Stimulated activated CD4-positive, alpha-beta T cell treated with anti-CD3 and anti-CD28 coated beads, Interleukin-15, amount 100 ng/mL, for 1 hour (primary cell): ENCODE measurements at places on chromosomes 11 and 22.

DNA sequence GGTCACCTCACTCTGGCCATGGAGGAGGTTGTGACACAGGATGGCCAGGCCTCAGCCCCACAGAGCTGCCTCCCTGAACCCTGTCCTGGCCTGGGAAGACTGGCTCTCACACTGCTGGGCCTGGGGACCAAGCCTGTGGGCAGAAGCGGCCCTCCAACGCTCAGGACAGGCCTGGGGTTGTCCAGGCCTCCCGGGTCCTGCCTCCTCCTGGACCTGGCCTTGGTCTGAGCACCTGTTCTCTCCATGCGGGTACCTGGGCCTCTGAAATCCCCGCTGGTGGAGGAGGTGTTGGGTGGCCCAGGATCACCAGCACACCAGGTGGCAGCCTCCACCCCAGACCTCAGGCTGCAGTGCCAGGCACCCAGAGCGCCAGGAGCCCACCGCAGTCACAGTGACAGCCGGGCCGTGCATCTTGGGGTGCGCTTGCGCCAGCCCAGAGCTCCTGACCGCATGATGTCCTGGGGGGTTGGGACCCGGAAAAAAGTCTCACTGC lies 16.1 kb upstream of the PIM3 start:
- DNase-seq: no peak

DNA sequence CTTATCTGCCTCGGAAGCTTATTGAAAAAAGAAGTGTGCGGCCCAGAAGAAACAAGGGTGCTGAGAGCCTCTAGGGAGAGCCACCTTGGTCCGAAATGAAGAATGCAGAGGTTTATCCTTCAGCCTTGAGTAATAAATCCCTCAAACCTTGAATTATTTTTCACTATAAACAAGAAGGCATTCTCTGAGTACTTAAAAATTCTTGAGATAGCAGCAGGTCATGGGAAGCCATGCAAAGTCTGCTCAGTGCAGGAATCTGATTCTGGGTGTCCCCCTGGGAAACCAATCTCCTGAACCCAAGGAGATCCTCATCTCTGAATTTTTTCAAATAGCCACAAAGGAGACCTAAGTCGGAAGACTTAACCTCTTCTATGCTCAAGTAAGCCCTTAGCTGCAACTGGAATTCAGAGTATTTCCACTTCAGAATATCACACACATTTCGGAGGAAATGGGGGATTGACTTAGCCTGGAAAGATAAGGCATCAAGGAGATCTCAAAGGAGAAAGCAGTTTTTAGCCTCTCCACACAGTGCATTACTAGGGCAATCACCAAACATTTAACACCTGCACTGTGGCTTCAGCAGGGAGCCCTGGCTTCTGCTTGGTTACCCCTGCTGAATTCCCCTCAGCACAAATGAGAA lies 365.0 kb downstream of the ETS1 start:
- DNase-seq: no peak

- no peak for DNase-seq
Observed at GRCh38 chr11:114142707-114143106, 83.2 kb downstream of the ZBTB16 start.

DNA sequence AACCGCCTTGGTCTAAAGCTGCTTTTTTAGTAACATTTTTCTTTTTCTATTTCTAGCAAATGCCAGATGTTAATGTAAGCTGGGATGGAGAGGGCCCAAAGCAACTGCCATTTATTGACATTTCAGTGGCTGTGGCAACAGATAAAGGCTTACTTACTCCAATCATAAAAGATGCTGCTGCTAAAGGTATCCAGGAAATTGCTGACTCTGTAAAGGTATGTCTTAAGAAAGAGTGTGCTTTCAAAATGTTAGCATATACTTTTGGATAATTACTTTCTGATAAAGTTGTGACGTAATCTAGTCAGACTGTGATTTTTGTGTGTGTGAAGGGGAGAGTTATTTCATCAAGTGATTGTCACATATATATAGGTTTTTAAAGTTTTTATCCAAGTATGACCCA lies 68.1 kb downstream of the PDHX start:
- no peak for DNase-seq

DNA sequence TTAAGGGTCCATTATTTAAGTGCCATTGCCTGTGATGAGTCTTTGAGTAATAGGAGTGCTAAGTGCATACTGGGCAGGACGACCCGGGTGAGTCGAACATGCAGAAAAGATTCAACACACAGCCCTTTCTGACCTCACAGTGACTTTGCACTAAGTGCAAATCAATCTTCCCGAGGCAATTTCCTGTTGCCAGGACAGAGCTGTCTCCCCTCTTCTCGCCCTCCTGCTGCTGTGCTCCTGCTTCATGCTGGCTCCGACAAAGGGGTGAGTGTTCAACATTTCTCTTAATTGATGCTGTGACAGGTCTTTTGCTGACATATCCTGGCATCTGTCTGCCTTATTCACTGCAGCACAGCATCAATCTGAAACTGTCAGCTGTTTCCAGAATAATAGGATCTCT lies 42.0 kb downstream of the MCHR1 start:
- no peak for DNase-seq

GRCh38 chr22:42434748-42435425 lies 2.7 kb upstream of the NFAM1 start:
- no peak for DNase-seq

GRCh38 chr11:3853899-3854659 lies 1.4 kb upstream of the STIM1 start:
- peak; percentile 37 for DNase-seq

- no peak for DNase-seq
Observed at GRCh38 chr11:40271361-40271760, 1188.1 kb downstream of the LRRC4C start.

DNA sequence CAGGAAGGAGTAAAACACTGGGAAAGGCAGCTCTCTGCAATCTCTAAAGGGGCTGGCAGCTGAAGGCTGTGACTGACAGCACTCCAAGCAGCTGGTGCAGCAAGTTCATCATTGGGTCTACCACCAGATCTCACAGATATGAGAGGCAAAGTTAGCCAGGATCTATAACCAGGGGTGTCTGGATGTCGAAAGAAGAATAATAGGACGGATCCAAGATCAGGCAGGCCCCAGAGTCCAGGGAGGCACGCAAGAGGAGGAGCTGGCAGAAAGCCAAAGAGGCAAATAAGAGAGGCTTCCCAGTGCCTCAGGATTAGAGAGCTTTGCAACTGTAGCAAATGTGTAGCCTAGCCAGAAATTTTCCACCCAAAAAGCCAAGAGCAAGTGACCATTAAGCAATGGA lies 77.1 kb downstream of the RBMXL2 start:
- no peak for DNase-seq

GRCh38 chr22:46707827-46708570 lies 30.1 kb downstream of the CERK start:
- DNase-seq: no peak

DNA sequence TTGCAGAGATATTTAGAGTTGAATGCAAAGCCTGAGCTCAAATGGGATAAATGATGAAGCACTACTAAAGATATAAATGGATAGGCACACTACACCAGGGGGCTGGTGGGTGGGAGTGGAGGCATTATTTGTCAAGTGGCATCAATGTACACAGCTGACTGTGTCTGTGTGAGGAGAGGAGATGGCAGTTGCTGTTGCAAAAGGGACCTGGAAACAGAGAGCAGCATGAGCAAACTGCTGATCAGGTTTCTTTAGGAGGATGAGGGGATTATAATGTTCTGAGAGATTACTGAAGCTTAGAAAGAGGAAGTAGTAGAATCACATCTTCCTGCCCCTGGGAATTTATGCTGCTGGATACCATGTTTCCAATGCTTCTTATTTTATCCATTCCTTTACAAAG lies 39.4 kb upstream of the LIN7C start:
- no peak for DNase-seq

- no peak for DNase-seq
Observed at GRCh38 chr11:131073167-131073566, 156.9 kb upstream of the SNX19 start.

DNA sequence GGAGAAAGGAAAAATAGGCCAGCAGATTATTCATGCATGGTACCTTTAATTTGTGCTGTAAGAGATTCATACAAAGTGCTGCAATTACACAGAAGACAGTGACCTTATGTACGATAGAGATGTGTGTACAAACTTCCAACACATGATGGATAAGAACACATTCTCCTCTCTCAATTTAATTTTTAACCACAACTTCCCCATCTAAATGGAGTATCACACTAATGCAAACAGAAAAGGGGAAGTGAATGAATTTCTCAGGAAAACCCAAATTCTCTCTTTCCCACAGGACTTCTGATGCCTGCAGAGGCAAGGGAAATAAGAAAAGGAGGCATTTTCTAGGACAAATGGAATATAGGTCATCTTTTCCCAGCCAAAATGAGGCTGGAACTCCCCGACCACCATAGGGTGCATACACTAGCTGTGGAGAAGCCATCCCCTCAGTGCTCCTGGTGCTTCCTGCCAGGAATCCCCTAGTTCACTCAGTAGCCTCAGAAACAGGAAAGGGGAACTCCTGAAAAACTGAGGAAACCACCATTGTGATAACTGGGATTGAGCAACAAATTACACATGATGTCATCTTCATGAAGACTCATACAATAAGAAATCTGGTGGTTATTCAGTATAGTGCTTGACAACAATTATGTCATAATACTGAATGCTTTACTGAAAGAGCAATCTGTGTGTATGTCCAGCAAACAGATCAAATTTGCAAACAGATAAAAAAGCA lies 22.4 kb downstream of the MMP10 start:
- DNase-seq: no peak

- DNase-seq: no peak
Observed at GRCh38 chr11:66743271-66743968, 14.4 kb upstream of the SPTBN2 start.

- DNase-seq: no peak
Observed at GRCh38 chr11:76830639-76831327, 29.9 kb upstream of the ACER3 start.

DNA sequence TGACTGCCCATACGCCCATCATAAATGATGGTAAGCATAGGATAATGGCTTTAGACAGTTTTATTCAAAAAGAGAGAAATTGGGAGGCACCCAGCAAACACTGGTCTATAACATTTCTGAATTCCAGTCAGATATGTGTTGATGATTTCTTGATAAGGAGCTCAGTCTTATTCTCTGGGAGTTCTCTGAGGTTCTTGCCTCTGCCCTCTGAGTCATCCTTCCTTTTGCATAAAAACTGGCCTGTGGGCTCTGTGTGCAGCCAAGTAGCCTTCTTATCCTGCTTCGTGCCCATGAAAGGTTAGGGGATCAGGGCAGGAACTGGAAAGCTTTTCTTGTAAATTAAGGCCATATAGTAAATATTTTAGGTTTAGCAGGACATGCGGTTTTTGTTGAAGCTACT lies 48.9 kb downstream of the FAR1 start:
- DNase-seq: no peak

DNA sequence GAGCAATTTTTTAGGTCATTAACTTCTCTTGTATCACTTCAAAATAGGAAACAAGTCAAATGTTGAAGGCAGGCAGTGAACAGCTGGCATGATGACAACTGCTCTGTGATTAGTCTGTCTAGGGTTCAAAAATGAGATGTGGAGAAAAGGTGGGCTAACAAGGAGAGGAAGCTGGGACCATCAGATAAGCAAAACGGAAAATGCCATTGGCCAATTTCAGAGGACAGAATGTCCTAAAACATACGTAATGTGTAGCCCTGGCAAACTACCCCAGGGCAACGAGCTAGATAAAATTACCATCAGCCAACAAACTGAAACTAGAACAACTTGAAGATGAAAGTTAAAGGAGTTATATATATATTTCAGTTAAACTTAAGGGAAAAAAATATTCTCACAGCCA lies 93.2 kb downstream of the RELT start:
- DNase-seq: no peak

- no peak for DNase-seq
Observed at GRCh38 chr11:65500387-65501185, 1.7 kb downstream of the MALAT1 start.
